ENCODE measurements at places on chromosomes 7 and 10. TPM values are rescaled to one million over a fixed set of nuclear protein-coding genes. Genes with fewer than 3 reads are reported as not detected.

The ALOX5 gene
- not detected for total RNA-seq

The PCLO gene
- not detected for total RNA-seq

The NUTM2A gene
- total RNA-seq = 0.10 TPM

The HOXA5 gene
- 1.7 TPM for total RNA-seq

The MDH2 gene
- 140 TPM for total RNA-seq

The COX19 gene
- 4.4 TPM for total RNA-seq

The MOGAT3 gene
- total RNA-seq = not detected

The GPR85 gene
- 1.3 TPM for total RNA-seq

The EPHB6 gene
- total RNA-seq = 3.6 TPM

The OPALIN gene
- total RNA-seq = not detected

The ACTL6B gene
- total RNA-seq = not detected

The DLX6 gene
- total RNA-seq = not detected

The PHF14 gene
- 17.2 TPM for total RNA-seq

The ERVW-1 gene
- total RNA-seq = not detected

The ASZ1 gene
- total RNA-seq = not detected

The FAS gene
- total RNA-seq = 12.5 TPM

DNA sequence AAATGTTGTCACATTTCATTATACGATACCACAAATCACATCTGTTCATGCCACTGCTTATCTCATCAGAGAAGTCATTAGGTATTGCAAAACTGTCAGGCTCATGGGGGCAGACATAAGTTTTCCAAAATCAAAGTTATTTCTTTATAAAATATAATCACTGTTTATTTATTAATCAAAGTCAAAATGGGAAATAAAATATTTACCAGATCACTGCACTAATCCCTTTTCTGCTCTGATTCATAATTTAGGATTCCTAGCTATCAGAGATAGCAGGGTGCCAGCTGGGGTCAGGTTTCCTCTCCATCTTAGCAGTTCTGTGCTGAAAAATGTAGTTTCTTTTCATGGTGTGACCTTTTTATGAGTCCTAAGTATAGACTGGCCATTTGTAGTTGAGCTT, 117.7 kb upstream of the LANCL2 start:
- DNase-seq = peak; percentile 68

- DNase-seq = no peak
Observed at GRCh38 chr10:13969792-13970140, 361.0 kb downstream of the FRMD4A start.

- DNase-seq = no peak
Observed at GRCh38 chr7:143300959-143301935, 13.1 kb downstream of the CASP2 start.

GRCh38 chr10:74012480-74012879, 14.6 kb downstream of the VCL start:
- no peak for DNase-seq

DNA sequence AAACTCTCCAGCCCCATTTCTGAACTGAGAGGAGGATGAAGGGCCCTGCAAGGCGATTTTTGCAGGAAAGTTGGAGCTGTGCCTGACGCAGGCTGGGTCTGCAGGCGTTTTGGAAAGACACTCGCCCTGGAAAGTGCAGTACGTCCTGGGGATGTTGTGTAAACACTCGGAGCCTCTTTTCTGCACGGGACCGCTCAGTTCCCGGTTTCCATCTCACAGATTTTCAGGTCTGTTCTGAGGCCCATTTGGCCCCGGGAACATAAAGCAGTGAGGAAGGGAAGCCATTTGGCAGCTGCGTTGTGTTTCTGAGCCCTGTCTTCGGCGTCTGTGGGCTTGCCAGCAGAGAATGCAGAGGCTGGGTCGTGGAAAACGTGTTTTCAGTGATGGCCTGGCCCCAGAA, 655.0 kb upstream of the MGMT start:
- DNase-seq = no peak

GRCh38 chr7:16347066-16347826, 74.1 kb downstream of the CRPPA start:
- no peak for DNase-seq

- DNase-seq = no peak
Observed at GRCh38 chr10:123962756-123963530, 71.3 kb upstream of the CPXM2 start.

DNA sequence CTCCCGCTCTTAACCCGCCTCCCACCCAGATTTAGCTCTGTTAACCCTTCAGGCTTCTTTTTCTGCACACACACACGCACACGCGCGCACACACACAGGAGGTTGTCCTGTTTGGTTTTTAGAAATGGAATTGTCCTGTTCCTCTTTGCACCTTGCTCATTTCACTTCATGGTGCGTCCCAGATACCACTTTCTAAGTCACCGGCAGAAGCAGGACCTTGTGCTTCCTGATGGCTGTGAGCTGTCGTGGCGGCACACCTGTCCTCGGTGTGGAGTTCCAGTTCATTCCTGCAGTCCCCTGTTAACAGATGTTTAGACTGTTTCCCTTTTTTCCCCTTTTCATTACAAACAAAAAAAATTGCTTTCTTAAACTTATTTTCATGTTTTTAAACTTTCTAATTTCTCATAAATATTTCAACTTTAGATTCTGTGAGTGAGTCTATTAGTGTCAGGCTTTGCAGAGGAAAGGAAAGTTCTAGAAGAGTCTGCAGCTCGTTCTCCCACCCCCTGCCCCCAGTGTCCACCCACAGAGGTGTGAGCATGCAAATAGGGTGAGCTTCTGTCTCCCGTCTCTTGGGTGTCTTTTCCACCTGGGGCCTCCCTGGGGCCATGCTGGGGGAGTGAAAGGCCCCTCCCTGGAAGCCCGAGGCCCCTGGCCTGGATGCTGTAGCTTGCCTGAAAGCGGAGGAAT, 85.5 kb downstream of the LHPP start:
- DNase-seq = no peak

DNA sequence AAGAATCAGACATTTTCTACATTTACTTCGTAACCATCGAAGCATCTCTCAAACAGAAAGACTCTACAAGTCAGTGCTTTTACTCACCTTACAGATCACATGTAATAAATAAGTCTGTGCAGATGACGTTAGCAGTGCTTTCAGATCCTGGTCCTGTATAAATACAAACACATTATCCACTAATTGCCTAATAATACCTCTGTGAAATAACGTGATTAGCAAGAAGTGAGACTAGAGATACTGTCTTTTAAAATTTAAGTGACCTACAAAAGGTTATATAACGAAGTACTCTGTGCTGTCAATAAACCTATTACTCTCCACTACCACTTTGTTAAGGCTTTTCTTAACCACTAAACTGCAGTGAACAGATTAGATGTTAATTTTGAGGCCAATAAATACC, 246.9 kb downstream of the NSUN6 start:
- DNase-seq = no peak

GRCh38 chr10:59079386-59080226, 96.8 kb upstream of the PHYHIPL start:
- no peak for DNase-seq

DNA sequence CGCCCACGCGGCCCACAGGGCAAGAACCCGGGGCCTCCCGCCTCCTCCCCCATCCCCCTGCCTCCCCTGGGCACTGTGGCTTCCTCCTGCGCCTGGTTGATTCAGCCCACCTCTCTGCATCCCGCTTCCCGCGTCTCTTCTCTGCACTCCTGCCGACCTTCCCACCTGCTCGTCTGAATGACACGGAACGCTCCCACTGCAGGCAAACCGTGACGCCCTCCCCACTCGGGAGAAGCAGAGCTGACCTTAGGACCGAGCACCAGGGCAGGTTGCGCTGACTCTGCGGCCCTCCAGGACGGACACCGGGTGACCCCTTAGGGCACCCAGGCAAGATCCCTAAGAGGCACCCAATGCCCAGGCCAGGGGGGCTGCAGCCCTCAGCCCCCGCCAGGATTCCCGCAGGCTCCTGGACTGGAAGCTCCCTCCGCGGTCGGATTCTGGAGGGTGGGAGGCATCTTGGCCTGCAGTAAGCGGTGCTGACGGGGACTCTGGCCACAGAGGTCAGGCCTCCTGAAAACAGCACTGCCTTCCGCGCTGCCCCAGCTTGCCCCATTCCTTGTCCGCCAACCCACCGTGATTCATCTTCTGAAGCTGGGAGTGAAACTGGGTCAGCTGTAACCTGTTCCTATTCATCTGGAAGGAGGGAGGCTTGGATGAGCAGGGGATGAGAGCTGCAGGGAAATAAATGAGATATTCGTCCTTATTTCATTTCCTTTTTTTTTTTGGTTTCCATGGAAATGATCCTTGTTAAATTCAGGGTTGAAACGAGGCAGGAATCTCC, 990 bp downstream of the CALML3 start:
- peak; percentile 54 for DNase-seq

DNA sequence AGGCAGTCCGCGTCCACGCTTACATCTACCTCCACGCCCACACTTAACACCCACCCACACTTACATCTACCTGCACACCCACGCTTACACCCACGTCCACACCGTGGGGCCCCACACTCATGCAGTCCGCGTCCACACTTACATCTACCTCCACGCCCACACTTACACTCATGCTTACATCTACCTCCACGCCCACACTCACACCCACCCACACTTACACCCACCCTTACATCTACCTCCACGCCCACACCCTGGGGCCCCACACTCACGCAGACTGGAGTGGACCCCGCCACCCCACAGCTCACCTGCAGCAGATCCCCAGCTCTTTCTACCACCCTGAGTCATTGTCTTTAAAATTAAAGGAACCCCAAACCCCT, 32.4 kb upstream of the PWWP2B start:
- DNase-seq = no peak

GRCh38 chr10:53127686-53128085, 355.1 kb upstream of the MBL2 start:
- DNase-seq = no peak

DNA sequence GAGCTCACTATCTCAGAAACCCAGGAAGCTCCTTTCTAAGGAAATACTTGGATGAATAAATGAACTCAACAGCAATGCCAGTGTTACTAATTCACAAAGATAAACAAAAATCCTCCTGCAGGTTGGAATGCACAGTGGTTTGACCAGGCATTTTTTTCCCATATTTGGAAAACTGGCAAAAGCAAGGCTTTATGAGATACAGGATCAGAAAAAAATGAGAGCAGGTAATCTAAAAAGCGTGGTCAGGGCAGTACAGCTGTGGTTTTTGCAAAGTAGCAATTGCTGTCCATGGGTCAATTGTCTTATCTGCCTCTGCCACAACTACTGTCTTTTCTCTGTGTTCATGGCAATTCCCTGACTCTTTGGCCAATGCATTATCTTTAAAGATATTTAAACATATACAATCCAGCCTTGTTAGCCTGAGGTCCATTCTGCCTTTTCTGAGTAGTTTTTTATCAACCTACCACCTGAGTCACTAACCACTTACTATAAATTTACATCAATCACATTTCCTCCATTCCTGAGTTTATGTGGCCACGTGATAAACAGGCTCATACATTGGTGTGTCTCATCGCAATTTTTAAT, 564.5 kb upstream of the IGFBP3 start:
- DNase-seq = peak; percentile 12

- no peak for DNase-seq
Observed at GRCh38 chr7:18503126-18503866, 7.7 kb downstream of the HDAC9 start.

DNA sequence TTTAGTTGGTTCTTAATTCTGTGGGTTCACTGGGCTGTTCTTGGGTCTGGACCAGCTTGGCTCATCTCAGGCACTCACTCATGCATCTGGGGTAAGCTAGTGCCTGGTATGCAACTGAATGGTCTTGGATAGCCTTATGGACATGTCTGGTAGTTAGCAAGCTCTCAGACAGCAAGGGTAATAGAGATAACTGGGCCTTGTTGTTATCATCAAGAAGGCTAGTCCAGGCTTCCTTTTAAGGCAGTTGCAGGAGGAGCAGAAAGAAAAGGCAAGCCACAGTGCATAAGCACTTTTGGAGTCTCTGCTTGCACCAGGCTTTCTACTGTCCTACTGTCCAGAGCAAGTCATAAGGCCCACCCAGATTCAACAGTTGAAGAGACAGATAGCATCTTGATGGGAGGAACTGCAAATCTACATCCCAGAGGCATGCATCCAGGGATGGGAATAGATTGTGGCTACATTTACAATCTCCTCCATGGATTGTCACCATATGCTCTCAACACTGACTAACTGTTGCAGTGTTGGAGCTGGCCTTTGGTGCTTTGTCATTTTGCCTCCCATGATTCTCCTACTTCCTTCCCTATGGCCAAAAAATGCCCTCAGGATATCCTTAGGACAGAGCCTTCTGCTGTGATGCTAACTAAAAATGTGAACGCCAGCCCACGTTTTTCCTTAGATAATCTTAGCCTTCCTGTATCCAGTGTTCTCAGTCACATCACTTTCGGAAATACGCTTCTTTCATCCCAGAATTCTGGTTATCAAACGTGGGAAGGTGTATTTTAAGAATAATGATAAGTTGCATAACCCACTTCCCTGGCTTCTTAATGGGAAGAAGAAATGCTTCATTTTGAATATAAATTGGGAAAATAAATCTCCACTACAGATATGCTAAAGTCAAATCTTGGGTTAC, 3.6 kb downstream of the GIMAP4 start:
- no peak for DNase-seq

DNA sequence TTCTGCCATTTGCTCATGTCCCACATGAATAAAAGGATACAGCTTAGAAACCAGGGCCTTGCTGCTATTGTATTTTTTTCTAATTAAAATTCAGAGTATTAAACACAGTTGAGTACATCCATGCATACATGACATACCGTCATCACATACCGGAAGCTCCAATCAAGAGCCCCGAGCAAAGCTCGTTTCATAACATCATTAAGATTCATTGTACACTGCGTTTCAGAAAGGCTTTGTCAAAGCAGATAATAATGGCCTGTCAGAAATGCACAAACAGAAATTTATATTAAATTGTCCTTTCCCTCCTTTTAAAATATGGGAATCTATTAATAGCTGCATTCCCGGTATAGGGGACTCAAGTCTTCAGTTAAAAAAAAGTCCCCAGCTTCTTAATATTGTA, 103.4 kb downstream of the PRTFDC1 start:
- DNase-seq = no peak

DNA sequence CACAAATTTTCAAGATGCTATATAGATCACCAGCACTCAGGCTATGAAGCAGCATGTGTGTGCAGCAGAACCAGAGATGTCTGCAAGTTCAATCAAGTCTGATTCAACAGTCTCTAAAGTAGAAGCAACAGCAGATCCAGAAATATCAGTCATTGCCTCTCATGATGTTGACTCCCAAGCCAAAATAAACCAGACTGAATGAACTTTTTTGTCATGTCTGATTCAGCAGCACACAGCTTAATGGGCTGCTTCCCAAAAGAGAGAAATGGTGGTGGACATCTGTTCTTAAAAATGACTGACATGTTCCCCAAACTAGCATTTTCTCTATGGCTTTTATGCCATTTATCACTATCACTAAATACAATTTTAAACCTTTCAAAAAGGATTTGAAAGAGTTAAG, 53.8 kb downstream of the TMEM26 start:
- peak; percentile 5 for DNase-seq

GRCh38 chr7:104196161-104196560, 11.7 kb downstream of the ORC5 start:
- DNase-seq = no peak

- no peak for DNase-seq
Observed at GRCh38 chr10:36195364-36195763, 553.3 kb upstream of the FZD8 start.

GRCh38 chr7:37709631-37710509, 26.3 kb downstream of the GPR141 start:
- DNase-seq = no peak

Measured in MG63 (cell line).